ENCODE measurements at places on chromosomes 5 and 9.

DNA sequence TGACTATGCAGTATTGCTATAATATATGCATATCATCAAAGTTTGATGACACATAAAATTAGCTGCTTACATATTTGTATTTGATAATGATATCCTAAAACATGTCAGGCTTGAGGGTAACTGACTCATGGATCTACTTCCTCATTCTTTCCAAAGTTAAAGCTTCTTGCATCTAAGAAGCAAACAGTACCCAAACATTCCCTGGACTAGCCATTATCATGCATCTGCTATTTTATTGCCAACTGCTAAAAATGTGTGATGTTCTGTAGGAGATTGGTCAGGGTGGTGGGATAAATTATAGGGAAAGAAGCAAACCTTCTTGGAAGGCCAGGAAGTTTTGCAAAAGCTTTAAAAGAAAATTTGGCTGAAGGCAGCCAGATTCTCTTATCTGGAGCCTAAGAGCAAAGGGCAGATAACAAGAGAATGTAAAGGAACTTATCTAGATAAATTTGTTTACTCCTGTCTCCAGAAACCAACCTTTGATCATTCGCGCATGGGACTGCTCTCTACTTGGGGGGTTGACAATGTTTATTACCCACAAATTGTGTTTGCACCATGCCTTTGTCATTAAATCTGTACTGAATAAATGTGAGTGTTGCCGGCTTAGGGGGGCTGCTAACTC, 604.1 kb upstream of the TLE4 start:
- no peak overlapping the region for H3K27ac ChIP-seq
- H3K27me3 ChIP-seq: no peaks in the 10 kb centered on the region
- no peak for DNase-seq
- no peak overlapping the region for H3K4me3 ChIP-seq
- H3K36me3 ChIP-seq: no peaks in the 10 kb centered on the region

- H3K4me3 ChIP-seq: no peak overlapping the region
- H3K27ac ChIP-seq: no peak overlapping the region
These were observed 199.7 kb downstream of the ROR2 start for GRCh38 chr9:91750343-91750742.

DNA sequence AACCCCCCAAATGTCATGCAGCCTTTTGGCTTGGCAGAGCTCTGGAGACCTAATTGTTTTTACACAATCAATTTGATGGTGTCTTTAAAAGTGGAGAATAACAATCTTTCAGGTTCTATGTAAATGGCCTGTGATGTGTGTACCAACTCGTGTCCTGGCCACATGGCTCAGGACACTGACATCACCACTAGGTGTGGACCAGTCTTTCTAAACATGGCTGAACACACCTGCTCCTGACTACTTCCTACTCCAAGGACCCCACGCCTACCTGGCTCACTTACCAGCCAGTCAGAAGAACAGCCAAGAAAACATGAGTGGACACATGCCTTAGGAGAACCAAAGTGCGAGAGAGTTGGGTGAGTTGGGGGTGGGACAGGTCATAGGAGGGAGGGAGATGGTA, 71.2 kb downstream of the WDR41 start:
- no peak overlapping the region for H3K4me3 ChIP-seq
- no peak for DNase-seq
- no peak overlapping the region for H3K27ac ChIP-seq
- H3K36me3 ChIP-seq: peaks cover 4% of the 10 kb centered on the region
- H3K27me3 ChIP-seq: no peaks in the 10 kb centered on the region

DNA sequence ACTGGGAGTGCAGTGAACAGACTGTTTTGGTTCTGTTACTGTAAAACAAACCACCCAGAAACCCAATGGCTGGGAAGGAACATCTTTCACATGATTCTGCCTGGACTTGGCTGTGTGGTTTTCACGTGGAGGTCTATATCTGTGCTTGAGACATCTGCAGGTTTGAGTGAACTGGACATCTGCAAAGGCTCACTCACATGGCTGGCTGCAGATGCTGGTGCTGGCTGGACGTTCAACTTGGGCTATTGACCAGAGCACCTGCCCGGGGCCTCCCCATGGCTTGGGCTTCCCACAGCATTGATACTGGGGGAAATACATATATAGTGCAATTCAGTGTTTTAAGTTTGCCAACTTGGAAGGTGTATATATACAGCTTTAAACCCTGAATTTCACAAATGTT, 6.8 kb downstream of the CTSL start:
- H3K36me3 ChIP-seq: peaks cover 33% of the 10 kb centered on the region
- no peak for DNase-seq
- no peaks in the 10 kb centered on the region for H3K4me1 ChIP-seq
- H3K27me3 ChIP-seq: no peaks in the 10 kb centered on the region

- no peaks in the 10 kb centered on the region for H3K4me1 ChIP-seq
- no peak for DNase-seq
- H3K27ac ChIP-seq: no peak overlapping the region
- H3K36me3 ChIP-seq: no peaks in the 10 kb centered on the region
- H3K4me3 ChIP-seq: no peak overlapping the region
These were observed 61.2 kb upstream of the JAK2 start for GRCh38 chr9:4923580-4924544.

DNA sequence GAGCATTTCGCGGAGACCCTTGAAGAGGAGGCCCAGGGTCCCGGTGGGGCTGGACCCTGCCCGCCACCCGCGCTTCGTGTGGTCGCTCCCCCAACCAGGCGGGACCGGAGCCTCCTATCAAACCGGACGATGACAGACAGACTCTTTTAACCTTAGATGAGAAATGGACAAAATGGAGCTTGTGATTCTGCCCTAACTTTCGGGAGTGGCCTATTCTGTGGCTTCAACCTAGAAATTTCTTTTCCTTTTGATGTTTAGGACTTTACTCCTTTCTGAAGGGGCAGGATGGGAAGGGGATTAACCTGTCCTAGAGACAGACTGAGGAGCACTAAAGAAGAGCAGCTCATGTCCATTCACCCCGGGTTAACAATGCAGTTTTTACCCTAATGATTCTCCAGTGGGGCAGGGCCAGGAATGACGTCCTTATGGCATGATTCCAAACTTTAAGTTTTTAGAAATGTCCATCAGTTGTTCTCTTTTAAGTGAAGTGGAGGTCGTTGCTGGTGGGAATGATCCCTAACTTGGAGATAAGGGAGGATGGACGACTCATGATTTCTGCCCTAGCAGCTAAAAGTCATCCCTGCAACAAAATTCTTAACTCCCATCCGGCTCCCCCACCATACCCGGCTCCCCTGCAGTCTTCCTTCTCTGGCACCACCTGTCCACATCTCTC, 1.0 kb downstream of the NIPSNAP3A start:
- no peaks in the 10 kb centered on the region for H3K36me3 ChIP-seq
- H3K27me3 ChIP-seq: no peaks in the 10 kb centered on the region
- peaks cover 6% of the 10 kb centered on the region for H3K4me1 ChIP-seq
- H3K27ac ChIP-seq: no peak overlapping the region
- H3K4me3 ChIP-seq: peak overlapping the region; percentile 87

DNA sequence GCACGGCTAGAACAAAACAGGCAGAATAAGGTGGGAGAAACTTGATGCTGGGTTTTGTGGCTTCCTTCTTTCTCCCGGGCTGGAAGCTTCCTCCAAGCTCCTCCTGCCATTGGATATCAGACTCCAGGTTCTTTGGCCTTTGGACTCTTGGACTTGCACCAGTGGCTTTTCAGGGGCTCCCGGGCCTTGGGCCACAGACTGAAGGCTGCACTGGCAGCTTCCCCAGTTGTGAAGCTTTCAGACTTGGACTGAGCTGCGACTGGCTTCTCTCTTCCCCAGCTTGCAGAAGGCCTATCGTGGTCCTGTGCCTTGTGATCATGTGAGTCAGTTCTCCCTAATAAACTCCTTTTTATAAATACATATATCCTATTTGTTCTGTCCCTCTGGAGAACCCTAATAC, 364.4 kb downstream of the DNAH5 start:
- H3K27me3 ChIP-seq: no peaks in the 10 kb centered on the region
- DNase-seq: no peak
- H3K27ac ChIP-seq: no peak overlapping the region
- no peaks in the 10 kb centered on the region for H3K36me3 ChIP-seq
- H3K4me1 ChIP-seq: no peaks in the 10 kb centered on the region
- no peak overlapping the region for H3K4me3 ChIP-seq

- H3K27me3 ChIP-seq: peaks cover 86% of the 10 kb centered on the region
- H3K4me3 ChIP-seq: peak overlapping the region; percentile 56
- H3K27ac ChIP-seq: no peak overlapping the region
- no peak for DNase-seq
- H3K4me1 ChIP-seq: peaks cover 13% of the 10 kb centered on the region
These were observed 5.6 kb upstream of the PURA start for GRCh38 chr5:140108093-140109017.

GRCh38 chr9:121692606-121693387, 41.4 kb downstream of the DAB2IP start:
- H3K36me3 ChIP-seq: no peaks in the 10 kb centered on the region
- H3K4me1 ChIP-seq: peaks cover 12% of the 10 kb centered on the region
- DNase-seq: peak; percentile 54
- no peak overlapping the region for H3K4me3 ChIP-seq
- H3K27me3 ChIP-seq: no peaks in the 10 kb centered on the region
- no peak overlapping the region for H3K27ac ChIP-seq

- no peak overlapping the region for H3K4me3 ChIP-seq
- H3K27ac ChIP-seq: no peak overlapping the region
- H3K36me3 ChIP-seq: no peaks in the 10 kb centered on the region
- DNase-seq: no peak
These were observed 1.2 kb downstream of the HAVCR1 start for GRCh38 chr5:157057459-157058370.

- no peaks in the 10 kb centered on the region for H3K4me1 ChIP-seq
- no peaks in the 10 kb centered on the region for H3K27me3 ChIP-seq
- H3K36me3 ChIP-seq: no peaks in the 10 kb centered on the region
- H3K27ac ChIP-seq: no peak overlapping the region
These were observed 194.6 kb downstream of the CETN3 start for GRCh38 chr5:90214991-90215390.

DNA sequence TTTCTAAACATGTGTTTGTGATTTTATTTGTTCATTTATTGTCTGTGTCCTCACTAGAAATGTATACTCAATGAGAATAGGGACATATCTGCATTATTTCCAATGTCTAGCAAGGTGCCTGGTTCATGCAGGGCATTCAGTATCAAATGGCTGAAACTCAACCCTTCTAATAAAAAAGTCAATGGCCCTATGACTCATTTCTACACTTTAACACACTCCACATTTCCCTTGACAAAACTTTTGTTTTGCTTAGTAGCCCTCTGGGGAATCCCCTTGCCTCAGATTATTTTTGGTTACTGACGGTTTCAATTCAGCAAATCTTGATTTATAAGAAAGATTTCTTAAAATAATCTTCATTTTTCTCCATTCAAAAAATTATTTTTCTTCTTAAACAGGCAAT, 206.0 kb upstream of the DMRTA1 start:
- H3K36me3 ChIP-seq: no peaks in the 10 kb centered on the region
- no peaks in the 10 kb centered on the region for H3K27me3 ChIP-seq
- no peaks in the 10 kb centered on the region for H3K4me1 ChIP-seq
- DNase-seq: no peak
- H3K4me3 ChIP-seq: no peak overlapping the region

- peaks cover 72% of the 10 kb centered on the region for H3K36me3 ChIP-seq
- H3K27ac ChIP-seq: no peak overlapping the region
- no peak overlapping the region for H3K4me3 ChIP-seq
- no peak for DNase-seq
- H3K4me1 ChIP-seq: no peaks in the 10 kb centered on the region
These were observed 18.3 kb upstream of the F2R start for GRCh38 chr5:76697670-76698069.

DNA sequence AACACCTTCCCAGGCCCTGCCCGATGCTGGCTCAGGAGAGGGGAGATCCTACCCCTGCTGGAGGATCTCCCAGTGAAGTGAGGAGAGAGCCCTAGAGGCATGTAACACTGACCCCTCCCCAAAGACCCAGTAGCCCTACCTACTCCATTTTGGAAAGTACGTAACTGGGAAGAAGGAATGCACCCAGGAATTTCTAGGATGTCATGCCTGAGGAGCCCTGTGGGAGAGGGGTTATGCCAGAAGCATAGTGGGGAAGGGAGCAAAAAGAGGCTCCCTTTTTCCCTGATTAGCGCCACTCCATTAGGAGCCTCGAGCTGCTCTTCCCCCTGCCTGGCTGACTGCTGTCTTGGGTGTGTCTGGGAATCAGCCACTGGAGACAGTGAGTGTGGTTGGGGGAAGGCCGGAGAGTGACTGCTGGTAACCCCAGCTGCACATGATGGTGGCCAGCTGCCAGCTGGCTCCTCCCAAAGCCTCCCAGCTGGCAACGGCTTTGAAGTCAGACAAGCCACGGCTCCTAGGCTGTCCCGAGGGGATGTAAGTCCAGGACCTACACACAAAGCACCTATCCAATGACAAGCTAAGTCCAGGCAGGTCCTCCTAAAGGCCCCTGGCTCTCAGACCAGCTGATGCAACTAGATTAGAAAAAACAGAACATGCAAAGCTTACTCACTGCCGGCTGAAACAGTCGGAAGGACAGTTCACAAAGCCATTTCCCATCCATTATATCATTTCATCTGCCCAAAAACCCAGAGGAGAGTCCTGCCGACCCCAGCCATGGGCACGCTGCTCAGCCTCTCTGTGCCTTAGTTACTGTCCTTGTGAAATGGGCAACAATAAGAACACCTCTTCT, 136.5 kb upstream of the ABCA1 start:
- H3K27ac ChIP-seq: no peak overlapping the region
- peaks cover 10% of the 10 kb centered on the region for H3K4me1 ChIP-seq
- DNase-seq: peak; percentile 18
- H3K27me3 ChIP-seq: no peaks in the 10 kb centered on the region
- H3K4me3 ChIP-seq: no peak overlapping the region
- H3K36me3 ChIP-seq: no peaks in the 10 kb centered on the region

DNA sequence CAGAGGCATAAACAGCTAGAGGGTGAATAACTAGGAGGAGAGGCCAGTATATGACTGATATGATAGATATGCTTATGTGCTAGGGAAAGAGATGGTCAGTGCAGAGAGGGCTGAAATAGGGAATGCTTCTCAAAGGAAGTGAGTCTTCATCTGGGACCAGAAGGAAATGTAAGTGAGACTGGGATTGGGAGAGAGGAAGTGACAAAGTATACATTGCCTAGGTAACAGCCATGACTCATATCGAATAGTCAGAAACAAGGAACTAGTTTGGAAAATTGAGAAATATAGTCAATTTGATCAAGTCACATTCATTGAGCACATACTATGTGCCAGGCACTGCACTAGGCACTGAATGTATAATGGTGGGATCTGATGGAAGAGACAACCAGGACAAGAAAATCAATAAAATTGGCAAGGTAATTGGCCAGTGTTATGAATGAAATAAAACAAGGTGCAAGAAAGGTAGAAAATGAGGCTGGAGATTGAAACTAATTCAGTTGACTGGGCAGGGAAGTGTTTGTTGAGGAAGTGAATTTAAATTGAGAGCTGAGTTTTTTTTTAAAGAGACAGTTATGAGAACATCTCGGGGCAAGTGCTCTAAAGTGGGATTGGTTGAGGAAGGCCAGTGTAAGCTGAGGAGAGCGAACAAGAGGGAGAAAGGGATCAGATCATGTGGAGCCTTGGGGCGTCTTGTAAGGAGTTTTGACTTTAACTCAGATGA, 4.3 kb downstream of the ERAP2 start:
- no peak overlapping the region for H3K27ac ChIP-seq
- H3K36me3 ChIP-seq: no peaks in the 10 kb centered on the region
- H3K27me3 ChIP-seq: no peaks in the 10 kb centered on the region
- no peak overlapping the region for H3K4me3 ChIP-seq
- no peak for DNase-seq

- DNase-seq: no peak
- H3K27me3 ChIP-seq: no peaks in the 10 kb centered on the region
- no peaks in the 10 kb centered on the region for H3K36me3 ChIP-seq
- no peak overlapping the region for H3K4me3 ChIP-seq
- H3K27ac ChIP-seq: no peak overlapping the region
These were observed 312.1 kb upstream of the CDH18 start for GRCh38 chr5:20300110-20300509.

Measured in neuronal stem cell (in vitro differentiated cells).